ENCODE measurements at places on chromosomes 11 and 22. TPM values are rescaled to one million over a fixed set of nuclear protein-coding genes. Genes with fewer than 3 reads are reported as not detected.

GRCh38 chr22:25478528-25478927 is 85.9 kb upstream of the GRK3 start:
- no peaks in the 10 kb centered on the region for H3K27me3 ChIP-seq
- DNase-seq, result no peak
- no peak overlapping the region for H3K27ac ChIP-seq
- H3K4me1 ChIP-seq, result peaks cover 19% of the 10 kb centered on the region
- no peaks in the 10 kb centered on the region for H3K36me3 ChIP-seq

GRCh38 chr11:16613512-16614381 is 124.7 kb upstream of the C11orf58 start:
- no peak overlapping the region for H3K27ac ChIP-seq
- peaks cover 44% of the 10 kb centered on the region for H3K27me3 ChIP-seq
- peak; percentile 61 for DNase-seq

The OR4A16 gene
- not detected for total RNA-seq

GRCh38 chr11:124608147-124608546 is 3.1 kb upstream of the PANX3 start:
- no peaks in the 10 kb centered on the region for H3K27me3 ChIP-seq
- H3K27ac ChIP-seq, result no peak overlapping the region
- no peak overlapping the region for H3K4me3 ChIP-seq
- no peak for DNase-seq
- H3K4me1 ChIP-seq, result no peaks in the 10 kb centered on the region

DNA sequence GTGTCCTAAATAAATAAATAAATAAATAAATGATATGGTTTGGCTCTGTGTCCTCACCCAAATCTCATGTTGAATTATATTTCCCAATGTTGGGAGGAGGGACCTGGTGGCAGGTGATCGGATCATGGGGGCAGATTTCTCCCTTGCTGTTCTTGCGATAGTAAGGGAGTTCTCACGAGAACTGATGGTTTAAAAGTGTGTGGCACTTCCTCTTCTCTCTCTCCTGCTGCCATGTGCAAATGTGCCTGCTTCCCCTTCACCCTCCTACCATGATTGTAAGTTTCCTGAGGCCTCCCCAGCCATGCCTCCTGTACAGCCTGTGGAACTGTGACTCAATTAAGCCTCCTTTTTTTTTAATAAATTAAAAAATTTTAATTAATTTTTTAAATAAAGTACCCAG is 138.2 kb downstream of the FBXO7 start:
- H3K36me3 ChIP-seq, result no peaks in the 10 kb centered on the region
- H3K27ac ChIP-seq, result no peak overlapping the region
- no peaks in the 10 kb centered on the region for H3K4me1 ChIP-seq
- DNase-seq, result no peak
- H3K27me3 ChIP-seq, result no peaks in the 10 kb centered on the region

GRCh38 chr11:94066901-94067429 is 45.8 kb downstream of the HEPHL1 start:
- no peak for DNase-seq
- no peaks in the 10 kb centered on the region for H3K4me1 ChIP-seq
- no peaks in the 10 kb centered on the region for H3K36me3 ChIP-seq

DNA sequence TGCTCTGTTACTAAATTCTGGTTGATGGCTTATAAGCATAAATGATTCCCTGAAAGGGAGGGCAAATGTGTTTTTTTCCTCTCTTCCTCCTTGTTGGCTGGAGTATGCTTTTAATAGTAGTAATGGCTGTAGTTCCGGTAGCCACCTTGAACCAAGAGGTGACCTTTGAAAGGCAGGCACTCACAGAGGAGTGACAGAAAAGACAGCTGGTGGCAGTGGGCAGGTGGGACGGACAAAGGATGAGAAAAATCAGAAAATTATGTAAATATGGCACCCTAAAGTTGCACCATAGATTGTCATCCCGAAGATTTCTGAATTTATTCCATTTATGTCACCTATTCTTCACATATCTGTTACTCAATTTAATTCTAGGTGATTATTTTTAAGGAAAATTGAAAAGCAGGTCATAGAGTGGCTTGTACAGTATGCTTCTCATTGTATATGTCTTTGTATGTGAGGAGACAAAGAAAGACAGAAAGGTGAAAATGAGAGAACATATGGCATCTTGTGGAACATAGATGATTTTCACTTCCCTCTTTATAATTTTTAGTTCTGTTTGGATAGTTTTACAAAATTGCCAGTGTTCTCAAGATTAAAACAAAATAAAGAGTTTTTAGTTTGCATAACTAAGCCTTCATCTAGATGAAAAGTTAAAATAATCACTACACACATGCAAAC is 17.0 kb downstream of the CASP12 start:
- no peaks in the 10 kb centered on the region for H3K27me3 ChIP-seq
- no peak for DNase-seq

The VSIG2 gene
- total RNA-seq, result not detected

GRCh38 chr22:26170112-26170492 is 840 bp downstream of the SEZ6L start:
- no peaks in the 10 kb centered on the region for H3K36me3 ChIP-seq
- no peaks in the 10 kb centered on the region for H3K4me1 ChIP-seq
- DNase-seq, result no peak
- H3K27me3 ChIP-seq, result peaks cover 11% of the 10 kb centered on the region
- H3K4me3 ChIP-seq, result no peak overlapping the region
- no peak overlapping the region for H3K27ac ChIP-seq

DNA sequence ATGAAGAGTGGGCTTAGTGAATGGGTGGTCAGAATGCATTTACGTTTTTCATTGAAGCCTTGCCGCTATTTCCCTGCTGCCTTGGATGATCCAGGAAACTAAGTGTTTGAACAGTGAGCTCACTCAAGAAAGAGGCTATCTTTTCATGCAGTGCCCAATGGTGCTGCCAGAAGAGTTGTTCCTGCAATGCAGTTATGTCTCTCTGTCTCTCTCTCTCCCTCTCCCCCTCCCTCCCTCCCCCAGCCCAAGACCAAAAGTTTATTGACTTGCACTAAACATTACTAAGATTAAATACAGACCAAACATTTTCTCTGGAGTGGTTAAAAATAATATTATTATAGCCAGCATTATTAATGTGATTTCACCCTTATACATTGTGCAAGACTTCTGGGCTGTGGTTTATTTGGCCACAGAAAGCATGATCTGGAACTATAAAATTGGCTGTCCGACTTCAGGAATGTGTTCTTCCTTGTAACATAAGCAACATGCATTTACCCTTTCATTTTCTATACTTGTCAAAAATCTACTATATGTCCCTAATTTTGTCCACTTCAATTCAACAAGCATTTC is 6.6 kb upstream of the FUT4 start:
- H3K4me3 ChIP-seq, result no peak overlapping the region
- H3K27ac ChIP-seq, result no peak overlapping the region
- no peaks in the 10 kb centered on the region for H3K36me3 ChIP-seq
- DNase-seq, result no peak

DNA sequence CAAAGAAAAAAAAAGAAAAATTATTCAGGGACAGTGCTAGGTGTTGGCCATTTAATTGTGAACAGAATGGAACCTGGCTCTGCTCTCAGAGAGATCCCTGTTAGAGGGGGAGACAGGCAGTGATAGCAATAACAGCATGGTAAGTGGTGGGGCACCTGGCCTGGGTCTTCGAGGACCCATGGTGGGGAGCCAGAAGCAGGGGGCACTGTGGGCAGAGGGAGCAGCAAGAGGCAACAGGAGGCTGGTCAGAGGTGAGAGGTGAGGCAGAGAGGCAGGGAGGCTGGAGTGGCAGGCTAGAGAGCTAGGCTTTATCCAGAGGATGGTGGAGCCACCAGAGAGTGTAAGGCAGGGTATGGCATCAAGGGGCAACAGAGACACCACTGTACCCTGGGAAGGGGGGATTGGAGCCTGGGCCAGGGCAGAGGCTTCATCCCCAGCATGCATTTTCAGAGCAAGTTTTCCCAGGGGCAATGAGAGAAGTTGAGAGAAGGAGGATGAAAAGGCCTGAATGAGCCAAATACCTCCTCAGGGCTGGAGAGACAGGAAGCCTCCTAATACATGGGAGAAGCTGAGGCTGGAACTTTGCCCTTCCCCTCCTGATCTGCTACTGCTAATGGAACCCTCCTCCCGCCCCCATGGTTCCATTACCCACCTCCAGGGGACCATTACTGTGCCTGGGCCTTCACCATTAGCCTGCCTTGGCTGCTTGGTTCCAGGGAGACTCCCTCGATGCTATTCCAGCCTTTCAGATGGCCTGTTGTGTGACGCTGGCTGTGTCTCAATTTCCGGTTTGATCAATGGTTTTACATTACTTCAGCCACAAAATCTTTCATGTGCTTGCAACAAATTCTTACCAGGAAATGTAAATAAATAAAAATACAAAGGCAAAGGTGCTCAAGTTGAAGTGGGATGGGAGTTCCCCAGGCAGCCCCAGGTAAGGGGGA is 2.6 kb upstream of the P2RY2 start:
- H3K27ac ChIP-seq, result no peak overlapping the region
- H3K4me3 ChIP-seq, result no peak overlapping the region
- H3K36me3 ChIP-seq, result no peaks in the 10 kb centered on the region
- peaks cover 9% of the 10 kb centered on the region for H3K4me1 ChIP-seq

The KCTD14 gene
- 15.2 TPM for total RNA-seq

GRCh38 chr11:128407962-128408361 is 179.4 kb downstream of the ETS1 start:
- H3K4me3 ChIP-seq, result no peak overlapping the region
- peaks cover 60% of the 10 kb centered on the region for H3K27me3 ChIP-seq
- no peaks in the 10 kb centered on the region for H3K36me3 ChIP-seq
- DNase-seq, result no peak
- H3K4me1 ChIP-seq, result no peaks in the 10 kb centered on the region
- H3K27ac ChIP-seq, result no peak overlapping the region

The MS4A3 gene
- total RNA-seq, result not detected

DNA sequence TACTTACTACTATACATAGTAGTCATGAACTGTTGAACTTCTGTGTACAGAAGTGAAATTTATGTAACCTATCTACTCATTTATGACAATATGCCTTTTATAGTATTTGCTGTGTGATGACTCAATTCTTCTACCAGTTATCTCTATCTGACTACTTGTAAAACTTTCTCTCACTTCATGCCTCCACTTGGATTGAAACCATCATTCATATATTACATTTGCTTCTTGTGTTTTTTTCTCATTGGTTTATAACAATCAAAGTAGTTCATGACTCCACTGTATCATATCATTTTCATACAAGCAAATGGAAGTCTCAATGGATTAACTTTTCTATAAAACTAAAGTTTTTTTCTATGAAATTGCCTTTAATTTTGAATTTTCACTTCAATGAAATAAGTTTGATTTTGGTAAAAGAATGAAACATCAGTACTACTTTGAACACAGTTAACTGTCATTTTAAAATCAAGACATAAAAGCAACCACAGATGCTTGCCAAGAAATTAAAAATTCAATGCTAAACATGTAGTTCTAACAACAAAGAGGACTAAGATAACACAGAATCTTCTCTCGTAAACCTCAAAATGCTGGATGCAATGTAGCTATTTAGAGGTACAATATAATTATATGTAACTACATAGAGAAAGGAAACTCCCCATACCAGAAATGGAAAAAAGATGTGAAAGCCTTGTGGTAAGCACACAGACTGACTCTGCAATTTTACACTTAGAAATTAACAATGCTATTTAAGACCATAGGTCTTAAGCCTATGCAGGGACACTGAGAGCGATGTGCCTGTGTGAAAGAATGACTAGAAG is 27.6 kb upstream of the EXPH5 start:
- no peak overlapping the region for H3K27ac ChIP-seq
- no peak for DNase-seq
- no peak overlapping the region for H3K4me3 ChIP-seq

DNA sequence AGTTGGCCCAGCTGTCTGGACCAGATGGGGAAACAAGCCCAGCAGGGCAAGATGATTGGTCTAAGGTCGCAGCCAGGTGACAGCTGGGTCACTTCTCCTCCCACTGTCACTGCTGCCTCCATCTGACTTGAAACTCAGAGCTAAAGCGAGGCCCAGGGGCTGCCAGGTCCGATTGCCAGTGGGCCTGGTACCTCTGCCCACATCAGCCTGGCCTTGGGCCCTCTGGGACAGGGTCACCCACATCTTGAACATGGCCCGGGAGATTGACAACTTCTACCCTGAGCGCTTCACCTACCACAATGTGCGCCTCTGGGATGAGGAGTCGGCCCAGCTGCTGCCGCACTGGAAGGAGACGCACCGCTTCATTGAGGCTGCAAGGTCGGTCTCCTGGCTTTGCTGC is 5.8 kb downstream of the SSH3 start:
- no peak for DNase-seq
- no peaks in the 10 kb centered on the region for H3K36me3 ChIP-seq
- peaks cover 32% of the 10 kb centered on the region for H3K4me1 ChIP-seq
- H3K27me3 ChIP-seq, result no peaks in the 10 kb centered on the region
- no peak overlapping the region for H3K27ac ChIP-seq

The GGTLC2 gene
- total RNA-seq, result not detected

All from HCT116 (cell line).